CD8-positive, alpha-beta memory T cell (primary cell): ENCODE measurements at places on chromosomes 4 and X. TPM values are rescaled to one million over a fixed set of nuclear protein-coding genes. Genes with fewer than 3 reads are reported as not detected.

DNA sequence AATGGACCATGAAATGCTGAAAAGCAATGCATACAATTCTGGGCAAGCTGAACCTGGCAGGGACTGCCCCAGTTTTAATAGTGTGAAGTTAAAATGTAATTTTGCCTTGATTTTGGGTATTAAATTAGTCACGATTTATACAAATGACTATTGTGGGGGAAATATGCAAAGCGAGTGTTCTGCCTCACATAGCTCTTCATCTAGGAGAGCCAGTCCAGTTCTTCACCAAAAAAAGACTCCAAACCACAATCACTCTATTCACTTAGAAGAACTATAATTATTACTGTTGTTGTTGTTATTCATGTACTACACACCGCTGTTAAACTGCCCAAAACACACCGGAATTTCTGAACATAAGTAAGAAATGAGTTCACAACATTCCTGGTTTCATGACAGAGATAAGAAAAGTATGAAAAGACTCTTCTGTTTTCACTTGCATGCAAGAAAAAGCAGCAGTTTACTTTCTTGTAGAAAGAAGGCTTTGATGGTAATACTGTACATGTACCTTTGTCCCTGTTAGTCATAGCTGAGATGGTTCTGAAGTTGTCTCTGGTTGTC lies 101.9 kb downstream of the QRFPR start:
- no peak for DNase-seq

DNA sequence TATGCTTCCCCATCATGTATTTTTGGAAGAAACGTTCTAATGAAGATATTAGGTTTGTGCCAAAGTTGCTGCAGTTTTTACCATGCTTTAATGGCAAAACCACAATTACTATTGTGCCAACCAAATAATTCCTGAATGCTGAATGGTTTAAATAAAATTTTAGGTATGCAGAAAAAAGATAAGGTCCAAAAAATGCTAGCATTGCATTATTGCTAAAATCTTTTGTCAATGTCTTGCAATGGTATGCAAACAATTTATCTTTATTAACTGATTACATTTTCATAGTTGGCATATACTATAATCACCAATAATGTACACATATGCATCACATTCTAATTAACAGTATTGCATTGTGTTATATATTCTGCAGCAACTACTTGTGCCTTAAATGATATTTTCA lies 1657.4 kb upstream of the IGFBP7 start:
- no peak for DNase-seq

DNA sequence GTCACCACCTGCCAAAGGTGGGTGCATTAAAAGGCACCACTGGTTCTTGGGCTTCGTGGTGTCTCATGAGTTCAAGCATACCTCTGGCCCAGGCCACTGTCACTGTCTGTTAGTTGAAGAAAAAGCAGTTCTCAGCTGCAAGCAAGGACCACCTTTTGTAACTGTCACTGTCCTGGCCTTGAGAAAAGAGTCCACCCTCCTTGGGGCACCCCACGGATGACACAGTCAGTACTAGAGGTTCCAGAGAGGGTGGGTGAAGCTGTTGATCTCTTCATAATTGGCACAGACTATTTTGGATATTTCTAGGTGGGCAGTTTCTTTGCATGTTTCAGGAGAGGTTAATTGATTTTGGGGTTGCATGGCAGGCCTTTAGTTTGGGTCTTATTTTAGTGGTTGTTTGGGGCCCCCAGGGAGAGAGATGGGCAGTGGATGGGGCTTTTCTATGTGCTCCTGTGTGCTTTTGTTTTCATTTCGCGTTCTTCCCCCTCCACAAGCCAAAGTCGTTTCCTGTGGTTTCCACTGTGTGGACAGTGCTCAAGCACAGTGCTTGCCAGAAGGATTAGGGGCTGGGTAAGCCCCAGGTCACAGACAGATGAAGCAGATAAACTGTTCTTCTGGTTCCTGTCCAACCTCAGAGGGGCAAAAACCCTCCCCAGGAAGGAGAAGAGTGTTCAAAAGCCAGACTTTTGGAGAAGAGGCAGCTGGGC lies 156.2 kb upstream of the PPP1R2C start:
- DNase-seq: peak; percentile 45

DNA sequence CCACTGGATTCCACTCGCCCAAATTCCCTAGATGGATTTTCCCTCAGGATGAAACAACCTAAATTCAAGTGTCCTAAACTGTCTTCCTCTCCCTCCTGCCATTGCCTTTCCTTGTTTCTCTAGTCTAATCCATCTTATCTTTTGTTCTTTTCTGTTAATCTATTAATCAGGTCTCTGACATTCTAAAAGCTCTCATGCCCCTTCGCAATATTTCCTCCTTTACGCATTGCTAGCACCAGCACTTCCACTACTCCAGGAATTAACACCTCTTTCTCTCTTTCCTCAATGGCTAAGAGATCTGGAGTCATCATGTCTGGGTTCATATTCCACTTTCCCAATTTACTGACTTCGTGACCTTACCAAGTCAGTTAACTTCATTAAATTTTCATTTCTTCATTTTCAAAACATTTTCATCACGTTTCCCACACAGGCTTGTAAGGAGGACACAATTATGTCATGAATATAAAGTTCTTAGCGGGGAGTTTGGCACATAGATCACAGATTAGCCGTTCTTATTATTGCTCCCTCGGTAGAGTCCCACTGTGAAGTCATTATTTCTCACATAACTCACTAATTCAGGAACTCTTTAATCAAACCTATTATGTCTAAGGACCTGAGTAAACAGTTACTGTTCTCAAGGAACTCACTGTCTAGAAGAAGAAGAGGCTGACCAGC lies 45.3 kb downstream of the FAT4 start:
- DNase-seq: no peak

- DNase-seq: no peak
Observed at GRCh38 chr4:36651253-36651652, 369.8 kb downstream of the DTHD1 start.

DNA sequence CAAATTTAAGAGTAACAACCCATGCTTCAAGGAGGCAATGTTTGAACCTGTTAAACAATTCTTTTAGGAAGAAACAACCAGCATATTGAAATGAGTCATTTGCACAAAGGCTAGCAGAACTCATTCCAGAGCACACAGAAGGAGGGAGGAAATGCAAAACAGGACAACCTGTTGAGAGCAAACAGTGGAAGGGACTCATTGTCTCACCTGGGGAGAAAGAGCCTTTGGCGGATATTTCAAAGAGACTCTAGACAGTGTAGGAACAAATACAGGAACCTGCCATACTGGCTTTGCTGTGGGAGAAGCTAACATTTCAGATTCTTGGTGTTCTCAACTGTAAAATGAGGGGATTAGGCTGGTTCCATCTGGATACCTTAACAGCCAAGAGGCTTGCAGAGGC lies 14.8 kb upstream of the RASGEF1B start:
- no peak for DNase-seq

GRCh38 chr4:3716631-3717235 lies 49.5 kb upstream of the ADRA2C start:
- no peak for DNase-seq

- DNase-seq: no peak
Observed at GRCh38 chr4:128283071-128283470, 4.5 kb downstream of the PGRMC2 start.

DNA sequence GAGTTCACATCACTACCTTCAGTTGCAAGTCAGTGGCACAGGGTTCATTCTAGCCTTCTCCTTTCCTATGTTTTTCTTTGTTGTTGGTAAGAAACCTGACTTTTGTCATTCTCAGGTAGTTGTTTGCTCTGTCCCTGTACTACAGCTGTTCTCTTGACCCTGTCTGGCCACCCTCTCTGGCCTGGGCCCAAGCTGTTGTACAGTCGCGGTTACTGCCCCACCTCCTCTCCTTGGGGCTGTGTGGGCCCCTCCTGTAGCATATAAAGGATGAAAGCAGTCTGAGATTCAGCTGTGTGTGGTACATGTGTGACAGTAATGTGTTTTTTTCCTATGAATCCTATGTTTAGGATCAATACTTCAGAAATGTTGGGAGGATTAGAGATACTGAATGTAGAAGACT lies 12.5 kb downstream of the MOB1B start:
- no peak for DNase-seq

DNA sequence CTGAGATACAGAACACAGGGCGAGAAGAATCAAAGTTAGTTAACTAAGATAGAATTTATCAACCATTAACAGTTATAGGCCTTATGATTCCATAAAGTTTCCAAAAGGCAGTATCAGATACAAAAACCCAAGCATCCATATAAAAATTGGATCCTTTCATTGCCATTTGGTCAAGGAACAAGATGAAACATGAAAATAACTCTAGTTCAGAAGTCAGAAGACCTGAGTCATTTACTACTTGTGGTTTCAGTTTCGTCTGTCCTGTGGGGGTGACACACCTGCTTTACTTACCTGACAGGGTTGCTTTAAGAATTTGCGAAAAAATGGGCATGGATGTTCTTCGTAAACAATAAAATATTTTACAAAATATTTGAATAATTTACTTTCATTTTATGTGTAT lies 130.8 kb downstream of the ANAPC10 start:
- DNase-seq: no peak

GRCh38 chrX:74835566-74835965 lies 89.7 kb downstream of the NEXMIF start:
- no peak for DNase-seq

GRCh38 chr4:37383579-37384229 lies 139.2 kb downstream of the NWD2 start:
- DNase-seq: no peak

GRCh38 chr4:134668237-134668636 lies 466.6 kb upstream of the PABPC4L start:
- DNase-seq: no peak

DNA sequence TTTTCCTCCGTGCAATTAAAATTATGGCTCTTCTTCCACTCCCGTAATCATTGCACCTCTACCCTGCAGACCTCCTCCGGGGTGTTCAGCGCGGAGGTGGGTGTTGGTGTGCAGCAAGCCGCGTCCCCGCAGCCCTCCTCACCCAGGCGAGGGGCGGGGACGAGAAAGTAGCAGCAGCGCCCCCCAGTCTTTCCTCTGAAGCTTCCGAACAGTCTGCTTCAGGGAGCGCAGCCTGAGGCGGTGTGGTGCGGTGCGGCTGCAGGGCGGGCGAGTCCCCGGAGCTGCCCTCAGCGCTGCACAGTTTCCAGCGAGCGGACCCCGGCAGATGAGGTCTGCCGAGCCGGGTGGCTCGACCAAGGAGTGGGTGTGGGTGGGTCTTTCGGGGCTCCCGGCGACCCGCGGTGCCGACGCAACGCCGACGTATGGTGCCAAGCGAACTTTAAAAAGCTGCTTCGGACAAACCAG lies at the start of gene FRAS1:
TSS of gene FRAS1 (plus strand) at position 189 of the 465 bp plus-strand sequence. CDS start 687 bp downstream, outside the sequence.
- no peak for DNase-seq

The GNRHR gene
- not detected for total RNA-seq

The GPR50 gene
- total RNA-seq: not detected

The PARM1 gene
- total RNA-seq: not detected
